ENCODE measurements at places on chromosomes 11 and 22.
A peak's percentile ranks its signal among the peaks of the same experiment; 100 is the strongest.

- no peak for DNase-seq
These were observed 1.1 kb upstream of the OR10A5 start for GRCh38 chr11:6844356-6844755.

DNA sequence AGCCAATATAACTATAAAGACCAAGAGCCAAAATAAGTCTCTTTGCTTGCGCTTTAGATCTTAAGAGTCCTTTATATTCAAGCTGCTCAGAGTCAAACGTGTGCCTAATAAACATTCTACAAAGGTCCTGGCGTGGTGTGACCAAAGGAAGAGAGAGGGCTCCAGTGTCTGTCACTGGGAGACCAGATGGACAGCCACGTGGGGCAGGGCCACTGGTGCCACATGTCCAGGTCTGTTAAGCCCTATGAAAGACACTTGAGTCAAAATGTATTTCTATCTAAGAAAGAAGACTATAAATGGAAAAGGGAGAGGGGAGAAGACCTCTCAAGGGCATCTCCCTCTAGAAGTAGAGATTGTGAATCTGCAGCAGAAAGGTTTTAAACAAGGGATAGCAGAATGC lies 32.2 kb upstream of the EHF start:
- no peak for DNase-seq

- DNase-seq = peak; percentile 85
These were observed at the start of gene MICALL1 for GRCh38 chr22:37905534-37906363. TSS of gene MICALL1 (plus strand) at chr22:37906297. CDS start at chr22:37906423, 126 bp downstream.

DNA sequence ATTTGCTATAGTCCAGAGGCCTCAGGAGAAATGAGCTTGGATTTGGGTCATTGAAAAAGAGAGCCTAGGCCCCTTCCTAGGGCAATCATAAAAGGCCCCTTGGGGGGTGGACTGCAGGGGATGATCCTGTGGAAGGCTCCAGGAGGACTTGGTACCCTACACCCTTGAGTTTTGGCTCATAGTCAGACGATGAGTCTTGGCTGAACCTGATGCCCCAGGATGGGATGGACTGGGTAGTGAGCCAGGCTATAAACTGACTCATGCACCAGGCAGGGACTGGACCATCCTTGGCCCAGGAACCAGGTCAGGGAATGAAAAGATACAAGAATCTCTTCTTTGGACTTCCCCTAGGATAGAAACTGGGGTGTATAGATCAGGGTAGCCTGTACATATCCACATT lies 54.2 kb downstream of the NAV2 start:
- DNase-seq = no peak

DNA sequence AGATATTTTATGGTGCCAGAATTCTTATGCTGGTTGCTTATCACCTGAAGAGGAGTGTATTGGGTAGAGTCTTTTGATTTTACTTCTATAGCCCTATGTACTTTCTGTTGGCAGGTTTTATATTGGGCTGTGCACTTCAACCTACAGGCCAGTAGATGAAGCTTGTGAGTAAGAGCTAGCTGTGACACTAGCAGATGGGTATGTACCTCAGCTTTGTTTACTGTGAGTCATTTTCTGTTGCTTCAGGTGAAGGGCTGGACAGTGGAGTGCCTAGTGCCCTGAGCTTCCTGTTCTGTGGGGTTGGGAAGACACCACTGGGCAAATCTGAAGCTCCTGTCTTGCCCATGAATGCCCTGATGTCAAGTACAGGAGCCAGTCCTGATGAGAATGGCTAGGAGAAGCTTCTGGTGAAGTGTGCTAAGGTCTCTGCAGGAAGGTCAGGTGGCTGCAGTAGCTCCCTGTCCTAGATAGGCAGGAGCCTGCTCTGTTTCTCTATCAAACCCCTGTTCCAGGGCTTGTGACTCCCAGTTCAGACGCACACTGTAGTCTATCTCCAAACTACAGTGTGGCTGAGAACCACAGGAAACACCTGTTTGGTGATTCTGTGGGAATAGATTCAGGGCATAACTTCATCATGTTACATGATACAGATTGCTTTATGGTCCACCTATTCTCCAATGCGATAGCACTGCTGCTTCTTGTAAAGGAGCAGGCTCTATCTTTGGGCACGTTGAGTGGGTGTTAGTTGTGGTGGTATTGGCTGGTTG lies 755.7 kb downstream of the KCNA4 start:
- DNase-seq = peak; percentile 48

- peak; percentile 3 for DNase-seq
These were observed 193.3 kb downstream of the TRPC6 start for GRCh38 chr11:101390539-101390938.

GRCh38 chr11:70341881-70342429 lies 56.4 kb upstream of the CTTN start:
- no peak for DNase-seq

- DNase-seq = no peak
These were observed 41.6 kb upstream of the LRRC32 start for GRCh38 chr11:76712125-76712524.

DNA sequence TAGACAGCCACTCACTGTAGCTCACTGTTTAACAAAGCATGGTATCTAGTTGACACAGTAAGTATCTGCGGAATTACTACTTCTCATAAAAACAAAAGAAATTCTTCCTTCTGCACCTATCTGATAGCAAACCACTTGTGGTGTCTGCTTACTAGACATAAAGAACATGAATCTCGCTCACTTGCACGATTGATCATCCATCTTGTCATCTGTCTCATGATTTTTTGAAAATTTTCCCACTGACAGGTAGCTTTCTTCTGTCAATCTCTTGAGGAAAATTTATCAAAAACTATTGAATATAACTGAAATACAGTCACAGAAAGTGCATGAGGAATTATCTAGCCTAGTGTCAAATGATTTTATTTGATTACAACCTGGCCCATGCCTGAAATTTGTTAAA lies 291.6 kb upstream of the ANO3 start:
- no peak for DNase-seq

GRCh38 chr11:61880031-61880430 lies 11.3 kb downstream of the FADS3 start:
- no peak for DNase-seq

- DNase-seq = no peak
These were observed 41.4 kb downstream of the ANO1 start for GRCh38 chr11:70119502-70119901.

- DNase-seq = no peak
These were observed 1.2 kb downstream of the ROM1 start for GRCh38 chr11:62614275-62614674.

DNA sequence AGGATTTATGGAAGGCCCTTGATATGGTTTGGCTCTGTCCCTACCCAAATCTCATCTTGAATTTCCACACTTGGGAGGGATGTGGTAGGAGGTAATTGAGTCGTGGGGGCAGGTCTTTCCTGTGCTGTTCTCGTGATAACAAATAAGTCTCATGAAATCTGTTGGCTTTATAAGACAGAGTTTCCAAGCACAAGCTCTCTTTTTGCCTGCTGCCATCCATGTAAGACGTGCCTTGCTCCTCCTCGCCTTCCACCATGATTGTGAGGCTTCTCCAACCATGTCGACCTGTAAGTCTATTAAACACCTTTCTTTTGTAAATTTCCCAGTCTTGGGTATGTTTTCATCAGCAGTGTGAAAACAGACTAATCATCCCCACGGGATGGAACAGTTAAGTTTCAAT lies 557.2 kb upstream of the ISX start:
- DNase-seq = no peak

DNA sequence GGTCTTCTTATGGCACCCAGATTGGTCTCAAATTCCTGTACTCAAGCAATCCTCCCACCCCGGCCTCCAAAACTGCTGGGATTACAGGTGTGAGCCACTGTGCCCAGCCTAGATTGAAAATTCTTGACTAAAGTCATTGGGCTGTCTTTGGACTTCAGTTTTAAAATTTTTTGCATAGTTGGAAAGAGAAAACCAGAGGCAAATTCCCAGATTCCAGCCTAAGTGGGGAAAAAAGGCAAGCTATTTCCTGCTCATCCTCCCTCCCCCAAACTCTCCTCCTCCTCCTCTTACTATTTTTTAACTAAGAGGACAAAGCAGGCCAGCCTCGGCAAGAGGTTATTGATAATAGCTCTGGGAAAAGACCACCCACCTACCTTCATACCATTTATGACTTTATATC lies 78.6 kb upstream of the CLMP start:
- no peak for DNase-seq

- peak; percentile 70 for DNase-seq
These were observed 9.3 kb downstream of the INS start for GRCh38 chr11:2151500-2152257.

GRCh38 chr11:47477323-47477722 lies 28.4 kb upstream of the RAPSN start:
- no peak for DNase-seq

- DNase-seq = no peak
These were observed 22.5 kb upstream of the RBX1 start for GRCh38 chr22:40928657-40929056.

GRCh38 chr11:113540416-113541330 lies 65.5 kb upstream of the DRD2 start:
- no peak for DNase-seq

DNA sequence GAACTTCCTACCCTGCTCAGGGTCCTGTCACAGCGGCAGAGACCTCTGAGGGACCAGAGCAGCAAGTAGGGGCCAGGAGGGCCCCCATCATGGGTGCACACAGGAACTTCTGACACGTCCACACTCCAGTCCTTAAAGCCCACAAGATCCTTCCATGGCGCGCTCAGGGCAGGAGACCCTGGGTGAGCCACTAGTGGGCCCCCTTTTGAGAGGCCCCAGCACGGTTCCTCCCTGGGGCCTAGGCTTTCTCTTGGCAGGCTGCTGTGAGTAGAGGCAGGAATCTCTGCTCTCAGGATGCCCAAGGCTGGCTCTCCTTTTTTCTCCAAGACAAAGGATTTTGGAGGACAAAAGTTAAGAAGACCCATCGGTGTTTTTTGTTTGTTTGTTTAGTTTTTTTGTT lies 22.4 kb downstream of the RPS6KA4 start:
- no peak for DNase-seq

- no peak for DNase-seq
These were observed 8.4 kb downstream of the FXYD6 start for GRCh38 chr11:117868088-117868487.

GRCh38 chr11:120548682-120549209 lies 37.2 kb downstream of the GRIK4 start:
- no peak for DNase-seq

GRCh38 chr11:116194156-116194904 lies 578.5 kb downstream of the BUD13 start:
- DNase-seq = no peak

GRCh38 chr11:122863704-122864326 lies 18.7 kb upstream of the JHY start:
- peak; percentile 31 for DNase-seq

GRCh38 chr11:107756553-107756952 lies 44.7 kb upstream of the SLN start:
- DNase-seq = no peak

GRCh38 chr11:46114961-46115360 lies 6.3 kb downstream of the PHF21A start:
- DNase-seq = no peak

DNA sequence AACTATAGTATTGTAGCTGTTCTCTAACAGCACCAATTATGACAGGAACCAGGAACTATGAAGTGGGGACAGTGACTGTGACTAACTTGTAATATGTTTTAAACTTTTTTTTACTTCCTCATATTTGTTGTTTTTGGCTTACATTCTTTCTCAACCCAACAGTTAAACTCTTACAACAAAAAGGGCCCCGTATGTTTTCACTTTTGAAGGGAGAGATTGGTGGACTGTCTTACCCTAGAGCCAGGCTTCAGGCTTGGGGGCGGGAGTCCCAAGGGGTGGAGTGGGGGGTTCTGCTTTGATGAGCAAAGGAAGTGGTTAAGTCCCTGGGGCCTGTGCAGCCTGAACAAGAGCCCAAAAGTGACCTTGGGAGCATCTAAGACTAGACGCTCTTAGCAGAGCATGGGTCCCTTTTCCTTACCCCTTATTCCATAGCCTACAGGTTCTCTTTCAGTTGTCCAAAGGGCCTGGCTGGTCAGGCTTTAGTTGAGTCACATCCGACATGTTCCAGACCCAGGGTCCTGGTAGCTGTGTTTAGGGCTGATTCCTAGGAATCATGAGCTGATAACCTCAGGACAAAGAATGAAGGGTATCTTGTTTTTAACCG lies 38.8 kb downstream of the STIM1 start:
- DNase-seq = no peak

DNA sequence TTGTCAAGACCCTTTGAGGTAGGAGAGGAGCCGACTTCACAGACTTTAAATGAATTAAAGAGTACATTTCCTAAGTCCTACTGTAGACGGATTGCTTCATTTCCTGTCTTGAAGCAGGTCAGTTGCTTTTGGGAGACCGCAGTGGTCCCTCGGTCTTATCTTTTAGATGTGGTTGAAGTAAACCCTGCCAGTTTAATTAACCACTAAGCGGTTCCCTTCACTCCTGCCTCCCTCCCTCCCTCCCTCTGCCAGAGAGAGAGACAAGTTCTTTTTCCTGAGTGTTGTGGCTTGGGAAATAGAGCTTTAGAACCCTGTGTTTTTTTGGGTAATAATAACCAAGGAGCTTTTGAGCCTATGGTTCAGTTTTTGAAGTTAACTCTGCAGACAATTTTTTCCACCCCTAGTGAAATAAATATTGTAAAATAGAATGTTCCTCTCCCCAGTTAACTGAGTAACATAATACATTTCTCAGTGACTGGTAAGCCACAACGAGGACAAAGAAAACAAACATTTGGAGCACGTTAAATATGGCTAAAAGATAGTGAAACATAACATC lies 147.5 kb downstream of the LDLRAD3 start:
- no peak for DNase-seq

- DNase-seq = peak; percentile 18
These were observed at the start of gene RAB3IL1 for GRCh38 chr11:61917334-61918109. TSS of gene RAB3IL1 (minus strand) at chr11:61917566. CDS start at chr11:61917367, 199 bp downstream.

DNA sequence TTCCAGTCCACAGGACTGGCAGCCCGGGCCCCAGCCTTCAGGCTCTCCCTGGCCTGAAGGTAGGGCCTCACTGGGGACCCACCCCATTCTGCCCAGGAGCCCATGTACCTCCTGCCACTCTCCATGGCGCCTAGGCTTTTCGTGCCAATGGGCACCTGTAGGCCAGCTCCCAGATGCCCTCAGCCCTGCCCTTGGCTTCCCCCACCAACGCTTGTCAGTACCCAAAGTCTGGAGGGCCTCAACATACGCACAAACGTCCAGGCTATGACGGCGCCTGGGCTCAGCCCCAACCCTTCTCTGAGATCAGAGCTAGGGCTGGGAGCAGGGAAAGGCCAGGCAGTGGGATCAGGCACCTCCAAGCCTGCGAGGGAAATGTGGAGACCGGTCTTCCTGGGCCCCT lies 816.9 kb upstream of the LUZP2 start:
- DNase-seq = no peak
